Stimulated activated CD4-positive, alpha-beta T cell treated with anti-CD3 and anti-CD28 coated beads, Interleukin-4, amount 100 ng/mL, for 48 hours (primary cell): ENCODE measurements at places on chromosomes 11 and 22.

DNA sequence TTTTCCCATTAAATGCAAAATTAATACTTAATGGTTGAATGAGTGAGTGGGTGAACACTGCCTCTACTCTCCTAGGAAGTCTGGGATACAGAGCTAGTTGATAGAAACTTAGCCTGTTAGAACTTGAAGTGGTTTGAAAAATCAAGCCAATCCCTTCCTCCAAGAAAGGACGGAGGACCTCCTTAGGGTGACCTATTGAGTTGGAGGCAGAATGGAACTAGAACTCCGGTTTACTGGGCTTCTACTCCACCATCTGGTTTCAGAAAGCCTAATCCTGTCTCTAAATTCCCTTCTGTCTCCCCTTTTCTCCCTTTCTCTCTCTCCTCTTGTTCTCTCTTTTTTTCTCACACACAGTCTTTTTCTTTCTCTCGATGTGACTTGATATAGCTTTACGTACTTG, 19.6 kb upstream of the IL18BP start:
- DNase-seq, result no peak

DNA sequence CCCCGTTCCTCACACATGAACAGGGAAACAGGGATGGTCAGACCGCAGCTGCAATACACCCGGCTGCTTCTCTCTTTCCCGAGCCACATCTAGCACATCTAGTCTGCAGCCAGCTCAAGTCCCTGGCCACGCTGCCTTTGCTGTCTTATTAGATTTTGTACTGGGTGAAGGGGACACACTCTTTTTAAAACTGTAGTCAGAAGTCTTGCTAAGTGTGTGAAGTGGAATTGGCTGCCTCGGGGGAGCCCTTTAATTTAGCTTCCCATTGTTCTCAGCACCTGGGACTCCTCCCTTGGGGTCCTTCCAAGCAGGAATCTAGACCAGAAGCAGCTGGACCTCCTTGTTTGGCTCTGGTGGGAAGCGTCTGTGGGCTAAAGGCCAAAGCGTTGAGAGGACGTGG, 420.0 kb downstream of the CTTN start:
- DNase-seq, result no peak

DNA sequence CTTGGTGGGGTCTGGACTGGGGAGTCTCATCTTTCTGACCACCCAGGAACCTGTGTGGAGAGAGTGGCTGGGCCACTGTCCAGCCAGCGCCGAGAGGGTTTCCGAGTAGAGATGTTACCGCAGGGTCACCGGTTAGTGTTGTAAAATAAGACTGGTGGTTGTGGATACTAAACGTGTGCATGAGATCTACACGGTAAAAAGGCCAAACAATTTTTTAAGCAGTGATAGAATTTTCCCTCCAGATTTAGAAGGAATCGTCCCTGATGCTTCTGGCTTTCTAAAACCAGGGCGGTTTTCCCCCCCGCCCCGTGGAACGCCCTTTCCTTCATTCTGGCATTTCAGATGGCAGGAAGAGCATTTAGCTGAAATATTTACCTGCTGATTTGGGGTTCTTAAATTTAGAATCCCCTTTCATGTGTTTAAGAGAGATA, 72.6 kb upstream of the PPARA start:
- DNase-seq, result no peak

DNA sequence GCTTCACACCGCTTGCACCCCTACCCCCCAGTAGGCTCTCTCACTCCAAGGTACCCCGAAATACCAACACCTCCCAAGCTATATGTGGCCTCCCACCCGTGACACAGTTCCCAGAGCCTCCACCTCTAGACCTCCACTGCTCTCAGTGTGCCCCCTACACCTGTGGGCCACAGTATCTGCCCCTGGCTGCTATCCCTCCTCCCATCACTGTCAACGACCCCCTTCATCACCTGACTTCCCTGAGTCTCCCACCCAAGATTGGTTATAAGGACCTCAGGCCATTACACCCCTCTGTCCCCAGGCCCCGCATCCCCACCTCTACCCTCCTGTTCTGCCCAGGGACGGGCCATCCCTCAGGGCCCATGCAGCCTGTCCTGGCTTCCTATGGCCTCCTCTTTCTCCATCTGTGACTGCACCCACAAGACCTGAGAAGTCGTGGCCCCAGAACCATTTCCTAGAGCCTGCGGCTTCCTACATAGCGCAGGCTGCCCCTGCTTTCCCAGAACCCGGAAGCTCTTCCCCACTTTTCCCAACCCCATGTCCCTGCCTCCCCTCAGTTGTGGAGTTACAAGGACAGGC, 734 bp downstream of the ACR start:
- no peak for DNase-seq

- no peak for DNase-seq
Measured at GRCh38 chr11:31601635-31602282, 92.2 kb downstream of the ELP4 start.

DNA sequence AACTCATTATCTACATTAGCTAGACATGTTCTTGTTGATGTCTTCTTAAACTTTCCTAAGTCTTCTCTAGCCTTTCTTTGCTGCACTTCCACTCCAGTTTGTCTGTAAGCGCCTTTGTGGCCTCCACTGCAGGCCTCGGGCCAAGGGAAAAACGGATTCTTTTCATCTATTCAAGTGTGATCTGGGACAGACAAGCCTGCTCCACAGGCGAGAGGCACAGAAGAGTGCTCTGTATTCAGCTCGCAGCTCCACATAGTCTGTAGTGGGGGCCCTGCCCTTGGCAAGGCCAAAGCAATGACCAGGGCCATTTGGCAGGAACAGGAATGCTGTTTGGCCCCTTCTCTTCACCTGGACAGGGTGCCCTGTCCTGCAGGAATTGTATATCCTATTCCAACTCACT, 84.1 kb upstream of the BARX2 start:
- no peak for DNase-seq

DNA sequence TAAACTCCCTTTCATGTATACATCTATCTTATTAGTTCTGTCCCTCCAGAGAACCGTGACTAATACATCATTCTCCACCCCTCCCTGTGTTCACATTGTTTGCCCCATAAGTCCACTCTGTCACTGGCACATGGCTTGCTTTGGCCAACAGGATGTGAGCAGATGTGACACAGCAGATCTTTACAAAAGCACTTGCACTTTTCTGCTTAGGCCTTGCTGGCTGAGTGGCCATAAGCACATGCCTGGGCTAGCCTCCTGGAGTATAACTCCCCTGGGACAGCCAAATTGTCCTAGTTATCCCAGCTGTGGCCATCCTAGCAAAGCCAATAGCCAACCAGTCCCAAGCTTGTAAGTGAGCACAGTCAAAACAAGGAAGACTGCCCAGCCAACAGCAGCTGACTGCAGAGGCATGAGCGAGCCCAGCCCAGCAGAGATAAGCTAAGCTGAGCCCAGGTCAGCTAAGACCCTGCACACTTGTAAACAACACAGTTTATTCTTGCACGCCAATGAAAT, 9.7 kb upstream of the RCN1 start:
- no peak for DNase-seq

- no peak for DNase-seq
Measured at GRCh38 chr11:67593565-67593905, 9.9 kb downstream of the GSTP1 start.

- DNase-seq, result no peak
Measured at GRCh38 chr22:24390576-24390975, 36.8 kb upstream of the ADORA2A start.

DNA sequence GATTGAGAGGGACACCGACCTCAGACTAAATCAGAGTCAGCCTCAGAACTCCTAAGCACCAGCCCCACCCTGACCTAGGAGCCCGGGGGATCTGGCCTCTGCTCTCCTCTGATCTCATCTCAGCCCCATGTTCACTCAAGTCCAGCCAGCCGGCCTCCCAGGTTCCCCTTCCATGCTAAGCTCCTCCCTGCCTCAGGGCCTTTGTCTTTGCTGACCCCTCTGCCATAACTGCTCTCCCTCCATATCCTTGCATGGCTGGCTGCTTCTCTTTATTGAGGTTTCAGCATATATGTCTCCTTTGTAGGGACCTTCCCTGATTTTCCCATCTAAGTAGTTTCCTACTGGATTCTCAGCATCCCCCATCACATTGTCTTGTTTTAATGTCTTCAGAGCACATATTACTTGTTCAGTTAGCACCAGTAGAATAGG, 780 bp upstream of the SLC15A3 start:
- no peak for DNase-seq

- DNase-seq, result peak; percentile 63
Measured at GRCh38 chr11:36744375-36745168, 146.5 kb upstream of the RAG2 start.

GRCh38 chr11:46684367-46684766, 16.1 kb downstream of the ARHGAP1 start:
- DNase-seq, result no peak

GRCh38 chr11:73453562-73453961, 77.4 kb downstream of the RELT start:
- no peak for DNase-seq

DNA sequence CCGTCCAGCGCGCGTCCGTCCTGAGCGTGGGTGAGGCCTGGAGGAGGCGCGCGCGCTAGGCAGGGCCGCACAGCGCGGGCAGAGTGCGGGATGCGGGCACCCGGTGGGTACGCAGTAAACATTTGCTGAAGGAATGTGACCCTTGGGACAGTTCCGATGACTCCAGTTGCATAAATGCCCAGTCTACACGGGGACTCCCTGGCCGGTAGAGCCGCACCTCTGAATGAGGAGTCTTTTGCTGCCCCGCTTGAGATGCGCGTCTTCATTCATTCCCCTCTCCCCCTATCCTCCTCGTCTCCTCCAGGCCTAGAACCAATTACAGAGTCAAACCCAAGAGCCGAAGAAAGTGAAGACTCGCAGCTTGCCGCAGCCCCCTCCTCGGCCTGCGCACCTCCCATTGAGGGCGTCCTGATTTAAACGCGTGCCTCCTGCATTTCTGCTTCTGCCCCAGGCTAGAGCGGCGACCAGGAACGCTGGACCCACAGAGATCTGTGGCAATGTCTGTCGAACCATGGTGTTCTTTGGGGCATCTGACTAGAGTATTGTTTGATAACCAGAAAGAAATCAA, 729 bp upstream of the CHKB start:
- DNase-seq, result no peak

GRCh38 chr11:304061-304506, 3.5 kb upstream of the IFITM2 start:
- no peak for DNase-seq

GRCh38 chr11:35525501-35526175, at the start of gene PAMR1:
Gene PAMR1, minus strand, starts transcription at chr11:35525616. Its CDS starts 31 bp downstream, at chr11:35525585.
- DNase-seq, result no peak

GRCh38 chr11:127993788-127994187, 593.6 kb downstream of the ETS1 start:
- no peak for DNase-seq

DNA sequence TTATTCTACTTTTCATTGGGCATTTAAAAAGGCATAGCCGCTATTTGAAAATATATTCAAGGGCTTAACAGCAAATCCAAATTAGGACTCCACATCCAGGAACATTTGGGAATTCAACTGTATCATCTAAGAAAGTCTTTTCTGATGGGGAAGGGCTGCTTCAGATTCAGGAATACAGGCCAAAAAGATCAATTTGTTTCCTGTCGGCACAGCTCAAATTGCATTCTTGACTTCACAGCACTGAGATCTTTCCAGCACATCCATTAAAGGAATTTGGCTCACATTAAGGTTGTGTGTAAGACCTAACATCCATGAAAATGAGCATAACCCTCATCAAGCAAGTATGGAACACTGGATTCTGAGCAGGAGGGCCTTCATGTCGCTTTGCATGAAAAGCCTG, 1169.5 kb upstream of the CCDC90B start:
- no peak for DNase-seq

DNA sequence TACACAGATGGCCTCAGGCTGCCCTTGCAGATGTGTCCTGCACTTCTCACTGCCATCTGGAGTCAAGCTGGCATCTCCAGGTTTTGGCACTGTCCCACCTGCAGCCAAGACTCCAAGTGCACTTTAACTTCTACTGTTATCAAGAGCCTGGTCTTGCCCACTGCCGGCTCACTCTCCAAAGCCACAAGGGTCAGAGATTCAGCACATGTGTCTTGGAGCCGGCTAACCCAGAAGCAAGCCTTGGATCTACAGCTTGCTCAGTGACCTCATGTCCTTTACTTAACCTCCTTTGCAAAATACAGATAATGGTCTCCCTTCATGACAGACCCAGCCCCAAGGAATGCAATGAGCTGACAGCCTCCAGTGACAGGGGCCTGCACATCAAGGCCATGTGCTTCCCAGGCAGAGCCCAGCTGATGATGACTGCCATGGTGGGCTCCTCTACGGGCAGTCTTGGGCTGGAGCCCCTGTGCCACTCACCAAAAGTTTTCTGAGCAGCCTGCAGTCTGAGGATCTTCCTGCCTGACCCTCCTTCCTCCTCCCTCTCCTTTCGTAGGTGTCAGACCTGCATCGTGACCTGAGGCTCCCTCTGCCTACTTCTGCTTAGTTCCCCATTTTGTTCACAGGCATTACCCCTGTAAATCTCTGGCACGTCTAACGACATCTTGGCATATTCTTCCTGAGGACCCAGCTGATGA, 9.0 kb downstream of the TP53AIP1 start:
- no peak for DNase-seq

DNA sequence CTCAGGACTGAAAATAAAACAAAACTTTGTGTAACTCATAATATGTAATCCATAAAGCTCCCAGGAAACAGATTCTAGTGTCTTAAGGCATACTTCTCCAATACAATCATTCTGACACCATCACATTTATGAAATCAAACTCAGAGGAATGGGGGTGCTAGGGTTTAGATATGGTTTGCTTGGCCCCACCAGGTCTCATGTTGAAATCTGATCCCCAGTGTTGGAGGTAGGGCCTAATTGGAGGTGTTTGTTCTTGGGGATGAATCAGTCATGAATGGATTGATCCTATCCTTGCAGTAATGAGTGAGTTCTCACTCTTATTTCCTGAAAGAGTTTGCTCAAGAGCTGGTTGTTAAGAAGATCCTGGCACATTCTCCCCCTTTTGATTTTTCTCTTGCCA, 380.9 kb downstream of the ETS1 start:
- no peak for DNase-seq

DNA sequence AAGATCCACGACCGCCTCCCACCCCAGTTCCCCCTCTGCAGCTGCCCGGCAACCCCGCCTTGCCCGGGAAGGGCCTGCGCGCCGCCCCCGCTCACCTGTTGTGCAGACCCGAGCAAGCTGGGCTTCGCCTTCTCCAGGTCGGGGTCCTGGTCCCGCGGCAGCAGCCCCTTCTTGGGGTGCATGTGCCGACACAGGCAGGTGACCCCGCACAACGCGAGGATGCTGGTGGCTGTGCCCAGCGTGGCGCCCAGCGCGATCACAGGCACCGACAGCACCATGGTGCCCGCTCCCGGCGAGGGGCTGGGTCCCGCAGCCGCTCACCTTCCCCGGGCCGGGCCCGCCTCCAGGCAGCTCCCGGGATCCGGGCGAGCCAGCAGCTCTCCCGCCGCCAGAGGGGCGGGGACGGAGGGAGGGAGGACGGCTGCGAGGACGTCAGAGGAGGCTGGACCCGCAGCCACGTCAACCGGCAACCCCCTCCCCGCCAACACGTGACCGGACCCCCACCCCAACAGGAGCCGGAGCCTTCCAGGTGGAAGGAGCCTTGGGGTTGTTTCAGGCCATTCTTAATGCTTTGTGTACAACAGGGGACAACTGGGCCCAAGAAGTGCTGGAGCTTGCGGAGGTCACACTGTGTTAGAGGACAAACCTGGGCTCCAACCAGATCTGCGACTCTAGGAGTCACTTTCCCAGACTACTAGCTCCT, at the start of gene SYT13:
Gene SYT13, minus strand, starts transcription at position 412 of the 703 bp plus-strand sequence. Its CDS starts 134 bp downstream, at position 278.
- no peak for DNase-seq
